ENCODE measurements at places on chromosomes 5 and 9.

DNA sequence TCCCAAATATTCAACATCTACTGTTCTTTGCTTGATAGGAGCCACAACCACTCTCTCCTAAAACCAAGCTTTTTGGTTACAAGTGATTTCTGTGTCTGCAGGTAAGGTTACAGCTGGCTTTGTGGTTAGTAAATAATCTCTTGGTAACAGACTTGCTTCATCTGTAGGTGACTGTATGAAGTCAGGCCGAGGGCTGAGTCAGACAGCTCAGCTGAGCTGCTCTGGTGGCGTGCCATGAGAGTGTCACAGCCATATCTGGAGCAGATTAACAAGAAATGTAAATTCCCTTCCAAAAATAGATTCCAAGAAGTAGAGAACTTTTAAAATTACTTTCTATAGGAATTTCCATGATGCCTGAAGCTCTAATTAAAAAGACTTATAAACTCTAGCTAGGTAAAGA lies 23.7 kb upstream of the TAS2R1 start:
- no peak overlapping the region for H3K4me3 ChIP-seq
- no peaks in the 10 kb centered on the region for H3K27me3 ChIP-seq
- no peaks in the 10 kb centered on the region for H3K36me3 ChIP-seq
- DNase-seq: no peak
- H3K27ac ChIP-seq: no peak overlapping the region

DNA sequence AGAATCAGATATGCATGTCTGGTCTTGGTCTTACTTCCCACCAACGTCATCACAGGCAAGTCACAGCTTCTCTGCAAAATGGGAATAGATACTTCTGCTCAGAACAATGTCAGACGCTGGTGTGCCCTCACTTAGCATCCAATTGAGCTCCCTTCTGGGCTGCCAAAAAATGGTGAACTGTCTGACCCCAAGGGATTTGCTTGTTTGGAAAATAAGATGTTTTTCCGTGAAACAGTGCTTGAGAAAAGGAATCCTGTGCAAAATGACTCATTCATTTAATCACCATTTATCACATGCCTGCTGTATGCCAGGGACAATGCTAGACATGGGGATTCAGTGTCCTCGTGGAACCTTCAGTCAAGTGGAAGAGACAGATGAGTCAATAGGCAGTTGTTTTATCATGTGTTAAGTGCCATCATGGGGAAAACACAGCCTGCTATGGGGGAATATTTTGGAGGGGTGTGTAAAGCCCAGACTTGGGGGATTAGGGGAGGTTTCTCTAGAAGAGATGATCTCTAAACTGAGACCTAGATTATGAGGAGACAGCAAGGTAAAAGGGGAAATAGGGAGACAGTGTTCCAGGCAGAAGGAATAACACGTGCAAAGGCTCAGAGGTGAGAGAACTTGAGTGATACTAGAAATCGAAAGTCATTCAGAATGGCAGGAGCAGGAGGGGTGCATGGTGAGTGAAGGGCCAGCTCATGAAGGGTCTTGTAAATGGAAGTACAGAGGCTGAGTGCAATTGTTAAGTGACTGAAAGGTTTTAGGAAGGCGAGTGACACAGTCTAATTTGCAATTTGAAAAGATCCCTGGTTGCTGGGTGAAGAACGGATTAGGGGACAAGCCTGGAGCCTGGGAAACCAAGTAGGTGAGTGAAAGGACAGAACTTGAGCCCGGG lies 3.9 kb downstream of the NIPAL4 start:
- H3K36me3 ChIP-seq: peaks cover 3% of the 10 kb centered on the region
- DNase-seq: no peak
- H3K4me3 ChIP-seq: peak overlapping the region; percentile 0

GRCh38 chr9:70441622-70442021 lies 27.2 kb upstream of the KLF9 start:
- no peaks in the 10 kb centered on the region for H3K36me3 ChIP-seq
- peaks cover 11% of the 10 kb centered on the region for H3K4me1 ChIP-seq
- H3K4me3 ChIP-seq: no peak overlapping the region
- DNase-seq: no peak
- H3K27ac ChIP-seq: no peak overlapping the region

- no peak for DNase-seq
- no peak overlapping the region for H3K4me3 ChIP-seq
- H3K27me3 ChIP-seq: peaks cover 5% of the 10 kb centered on the region
Measured at GRCh38 chr9:68533678-68534077, 7.0 kb downstream of the TMEM252 start.

DNA sequence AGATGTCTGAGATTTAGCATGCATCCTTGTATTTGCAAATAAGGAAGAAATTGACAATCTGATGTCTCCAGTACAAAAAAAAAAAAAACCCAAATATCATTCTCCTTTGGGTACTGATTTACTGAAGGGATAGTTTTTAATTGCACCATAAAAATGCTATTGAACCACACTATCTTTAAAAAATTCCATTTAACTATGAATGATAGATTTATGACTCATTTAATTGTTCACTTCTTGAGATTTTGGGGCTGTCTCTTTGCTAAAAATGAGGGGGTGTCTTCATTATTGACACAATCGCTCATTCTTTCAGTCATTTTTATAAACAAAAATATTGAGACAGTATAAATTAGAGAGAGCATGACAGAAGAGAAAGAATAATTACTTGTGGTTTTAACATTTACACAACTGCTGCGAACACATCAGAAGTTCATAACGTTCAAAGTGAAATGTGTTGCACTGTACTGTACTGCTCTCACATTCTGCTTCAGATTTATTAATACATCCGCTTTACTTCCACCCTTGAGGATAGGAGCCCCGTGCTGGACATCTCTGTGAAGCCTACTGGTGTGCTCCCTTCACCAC lies 142.3 kb downstream of the MEF2C start:
- H3K36me3 ChIP-seq: no peaks in the 10 kb centered on the region
- peaks cover 26% of the 10 kb centered on the region for H3K27me3 ChIP-seq
- H3K27ac ChIP-seq: no peak overlapping the region
- no peaks in the 10 kb centered on the region for H3K4me1 ChIP-seq

DNA sequence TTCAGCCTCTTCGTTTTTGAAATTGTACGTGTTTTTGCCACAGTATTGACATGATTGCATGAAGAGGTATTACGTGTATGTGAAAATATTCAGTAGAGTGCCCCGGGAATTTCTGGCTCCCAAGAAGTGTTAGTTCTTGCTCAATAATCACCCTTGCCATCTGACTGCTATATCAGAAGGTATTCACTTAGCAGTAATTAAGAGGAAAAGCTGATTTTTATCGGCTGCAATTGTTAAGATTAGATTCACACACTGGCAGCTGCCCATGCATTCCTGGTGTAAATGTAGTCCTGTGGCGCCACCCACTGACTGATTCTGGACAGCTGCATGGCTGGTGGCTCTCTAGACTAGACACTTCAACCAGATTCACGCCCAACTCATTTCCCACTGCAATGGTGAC lies 440.1 kb upstream of the ADAMTS16 start:
- H3K27ac ChIP-seq: no peak overlapping the region
- no peaks in the 10 kb centered on the region for H3K27me3 ChIP-seq
- H3K4me3 ChIP-seq: no peak overlapping the region
- H3K36me3 ChIP-seq: no peaks in the 10 kb centered on the region
- DNase-seq: no peak
- no peaks in the 10 kb centered on the region for H3K4me1 ChIP-seq

DNA sequence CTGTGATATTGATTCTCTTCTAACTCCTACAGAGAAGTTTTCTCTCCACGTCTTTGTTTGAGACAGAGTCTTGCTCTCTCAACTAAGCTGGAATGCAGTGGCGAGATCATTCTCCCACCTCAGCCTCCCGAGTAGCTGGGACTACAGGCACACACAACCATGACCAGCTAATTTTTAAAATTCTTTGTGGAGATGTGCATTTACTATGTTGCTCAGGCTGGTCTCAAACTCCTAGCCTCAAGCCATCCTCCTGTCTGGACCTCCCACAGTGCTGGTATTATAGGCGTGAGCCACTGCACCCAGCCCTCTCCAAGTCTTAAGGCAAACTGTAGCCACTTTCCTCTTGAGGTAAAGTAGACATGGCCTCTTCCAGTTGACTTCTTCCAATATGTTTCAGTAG lies 72.2 kb downstream of the SNX18 start:
- no peak overlapping the region for H3K27ac ChIP-seq
- no peak overlapping the region for H3K4me3 ChIP-seq
- DNase-seq: no peak
- H3K27me3 ChIP-seq: no peaks in the 10 kb centered on the region
- H3K4me1 ChIP-seq: no peaks in the 10 kb centered on the region
- peaks cover 10% of the 10 kb centered on the region for H3K36me3 ChIP-seq

DNA sequence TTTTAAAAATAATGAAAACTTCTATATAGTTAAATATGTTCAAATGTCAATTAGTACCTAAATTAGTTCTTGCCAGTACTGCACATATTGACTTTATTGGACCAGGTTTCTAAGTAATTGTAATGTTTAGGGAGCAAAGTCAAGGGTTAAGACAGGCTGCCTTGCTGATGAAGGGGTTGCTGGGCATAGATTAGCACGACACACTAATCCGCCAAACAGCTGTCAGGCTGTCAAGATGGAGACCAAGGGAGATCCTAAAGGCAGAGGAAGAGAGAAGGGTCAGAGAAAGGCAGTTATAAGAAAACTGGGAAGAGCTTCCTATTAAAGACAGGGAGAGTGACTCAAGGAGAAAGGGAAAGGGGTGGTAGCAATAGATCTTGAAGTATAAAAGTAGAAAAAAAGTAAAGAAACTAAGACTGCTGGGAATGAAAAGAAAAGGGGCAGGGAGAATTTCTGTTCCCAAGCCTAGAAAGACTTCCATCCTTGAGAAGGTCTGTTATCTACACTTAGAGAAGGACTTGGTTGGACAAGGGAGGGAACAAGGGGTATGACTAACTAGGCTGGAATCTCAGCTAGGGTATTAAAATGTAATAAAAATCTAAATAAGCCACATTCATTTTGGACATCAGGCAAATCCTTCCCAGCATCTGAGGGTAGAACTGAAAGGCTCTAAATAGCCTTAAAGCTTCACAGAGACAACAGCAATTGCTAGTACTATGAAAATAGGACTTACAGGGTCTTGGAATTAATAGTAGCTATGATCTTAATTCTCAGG lies 188.7 kb downstream of the FBXL17 start:
- DNase-seq: no peak
- H3K4me3 ChIP-seq: no peak overlapping the region
- H3K27me3 ChIP-seq: no peaks in the 10 kb centered on the region
- no peaks in the 10 kb centered on the region for H3K36me3 ChIP-seq
- H3K27ac ChIP-seq: no peak overlapping the region

DNA sequence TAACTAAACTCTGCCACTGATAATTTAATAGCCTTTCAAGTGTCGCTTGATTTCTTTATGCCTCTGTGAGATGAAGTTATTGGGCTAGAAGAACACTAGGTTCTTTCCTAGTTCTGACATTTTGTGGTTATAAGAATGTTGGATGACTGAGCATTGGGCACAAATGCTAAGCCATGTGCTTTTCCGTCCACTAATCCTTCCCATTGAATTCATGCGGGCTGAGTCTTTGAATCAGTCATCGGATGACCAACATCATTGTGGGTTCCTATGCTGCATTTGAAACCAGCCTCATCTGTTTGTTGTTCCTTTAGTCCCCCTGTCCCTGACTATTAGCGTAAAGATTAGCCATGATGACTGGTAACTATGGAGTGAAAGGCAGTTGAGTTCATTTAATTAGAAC lies 58.5 kb downstream of the ALDH1A1 start:
- no peak overlapping the region for H3K27ac ChIP-seq
- H3K4me1 ChIP-seq: no peaks in the 10 kb centered on the region
- no peak for DNase-seq
- H3K27me3 ChIP-seq: peaks cover 6% of the 10 kb centered on the region
- H3K4me3 ChIP-seq: no peak overlapping the region
- no peaks in the 10 kb centered on the region for H3K36me3 ChIP-seq

DNA sequence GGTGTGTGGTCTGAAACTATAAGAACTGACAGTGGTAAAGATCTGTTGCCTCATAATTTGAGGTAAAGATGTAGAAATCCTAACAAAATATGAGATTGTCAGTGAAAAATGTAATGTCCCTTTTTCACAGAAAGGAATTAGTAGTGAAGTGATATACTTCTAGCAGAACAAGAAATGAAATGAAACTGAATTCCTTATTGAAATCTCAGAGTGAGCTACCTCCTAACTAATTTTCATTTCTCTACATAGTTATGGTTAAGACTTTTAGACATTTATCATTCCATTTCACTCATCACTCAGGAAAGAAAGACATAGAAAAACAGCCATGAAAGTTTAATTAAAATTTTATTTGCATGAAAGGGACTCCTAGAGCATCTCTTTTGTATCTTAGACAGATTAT lies 48.7 kb downstream of the TMEM174 start:
- no peaks in the 10 kb centered on the region for H3K36me3 ChIP-seq
- DNase-seq: no peak
- H3K4me1 ChIP-seq: no peaks in the 10 kb centered on the region
- H3K27ac ChIP-seq: no peak overlapping the region
- peaks cover 83% of the 10 kb centered on the region for H3K27me3 ChIP-seq

DNA sequence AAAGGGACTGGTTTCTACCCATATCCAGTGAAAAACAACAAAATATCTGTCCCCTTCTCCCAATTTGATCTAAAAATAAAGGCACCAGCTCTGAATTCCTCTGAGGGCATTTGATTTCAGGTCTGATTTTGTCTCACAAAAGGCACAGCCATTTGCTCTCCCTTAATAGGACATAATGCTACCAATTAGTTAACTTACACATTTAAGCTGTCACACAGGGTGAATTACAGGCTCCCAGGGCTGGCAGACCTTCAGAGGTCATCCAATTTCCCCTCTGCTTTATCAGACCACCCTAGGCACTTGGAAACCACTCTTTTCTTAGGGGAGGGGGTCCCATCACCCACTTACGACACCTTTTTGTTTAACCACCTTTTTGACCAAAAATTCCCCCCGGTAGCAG lies 319.9 kb downstream of the SPOCK1 start:
- no peaks in the 10 kb centered on the region for H3K36me3 ChIP-seq
- no peaks in the 10 kb centered on the region for H3K4me1 ChIP-seq
- DNase-seq: no peak
- H3K27ac ChIP-seq: no peak overlapping the region
- no peaks in the 10 kb centered on the region for H3K27me3 ChIP-seq

DNA sequence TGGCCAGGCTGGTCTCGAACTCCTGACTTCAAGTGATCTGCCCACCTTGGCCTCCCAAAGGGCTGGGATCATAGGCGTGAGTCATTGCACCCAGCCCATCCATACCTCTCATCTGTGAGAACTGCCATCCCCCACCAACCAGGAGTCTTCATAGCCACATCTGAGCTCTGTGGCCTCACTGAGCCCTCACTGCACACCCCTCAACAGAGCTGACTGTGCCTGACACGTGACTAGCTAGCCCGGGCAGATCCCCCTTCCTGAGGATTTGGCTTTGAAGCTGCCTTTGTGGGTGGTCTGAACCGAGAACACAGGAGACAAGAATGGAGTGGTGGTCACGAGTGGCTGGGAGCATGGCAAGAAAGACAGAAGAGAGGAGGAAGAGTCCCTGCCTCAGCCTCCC lies 15.6 kb downstream of the AK8 start:
- no peak overlapping the region for H3K27ac ChIP-seq
- DNase-seq: no peak
- H3K4me1 ChIP-seq: peaks cover 11% of the 10 kb centered on the region
- H3K4me3 ChIP-seq: no peak overlapping the region
- no peaks in the 10 kb centered on the region for H3K36me3 ChIP-seq

- no peak overlapping the region for H3K27ac ChIP-seq
- no peaks in the 10 kb centered on the region for H3K4me1 ChIP-seq
- DNase-seq: no peak
- no peaks in the 10 kb centered on the region for H3K36me3 ChIP-seq
- no peak overlapping the region for H3K4me3 ChIP-seq
Measured at GRCh38 chr5:118548761-118549720, 439.3 kb downstream of the DTWD2 start.

GRCh38 chr5:94784536-94785505 lies 166.4 kb downstream of the SLF1 start:
- no peak for DNase-seq
- H3K27ac ChIP-seq: no peak overlapping the region
- no peak overlapping the region for H3K4me3 ChIP-seq
- peaks cover 10% of the 10 kb centered on the region for H3K4me1 ChIP-seq
- peaks cover 16% of the 10 kb centered on the region for H3K27me3 ChIP-seq
- H3K36me3 ChIP-seq: no peaks in the 10 kb centered on the region

All from activated CD8-positive, alpha-beta memory T cell treated with anti-CD3 and anti-CD28 coated beads, Interleukin-2, amount 10 ng/mL, durations not matched to agents 7 days and 5 days (primary cell).